ENCODE measurements at places on chromosomes 5 and 9.

DNA sequence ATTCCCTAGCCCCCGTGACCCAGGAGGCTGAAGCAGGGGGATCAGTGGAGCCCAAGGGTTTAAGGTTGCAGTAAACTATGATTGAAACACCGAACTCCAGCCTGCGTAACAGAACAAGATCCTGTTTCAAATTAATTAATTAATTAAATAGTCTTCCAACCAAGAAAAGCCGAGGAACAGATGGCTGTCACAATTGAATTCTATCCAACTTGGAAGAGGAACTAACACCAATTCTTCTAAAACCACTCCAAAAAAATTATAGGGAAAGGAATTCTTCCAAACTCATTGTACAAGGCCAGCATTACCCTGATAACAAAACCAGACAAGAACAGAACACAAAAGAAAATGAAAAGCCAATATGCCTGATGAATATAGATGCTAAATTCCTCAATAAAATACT, 43.4 kb upstream of the RGS7BP start:
- DNase-seq: no peak

- no peak for DNase-seq
These were observed 11.0 kb upstream of the PCDHB15 start for GRCh38 chr5:141234109-141234667.

- no peak for DNase-seq
These were observed 14.0 kb downstream of the BNIP1 start for GRCh38 chr5:173158366-173158765.

DNA sequence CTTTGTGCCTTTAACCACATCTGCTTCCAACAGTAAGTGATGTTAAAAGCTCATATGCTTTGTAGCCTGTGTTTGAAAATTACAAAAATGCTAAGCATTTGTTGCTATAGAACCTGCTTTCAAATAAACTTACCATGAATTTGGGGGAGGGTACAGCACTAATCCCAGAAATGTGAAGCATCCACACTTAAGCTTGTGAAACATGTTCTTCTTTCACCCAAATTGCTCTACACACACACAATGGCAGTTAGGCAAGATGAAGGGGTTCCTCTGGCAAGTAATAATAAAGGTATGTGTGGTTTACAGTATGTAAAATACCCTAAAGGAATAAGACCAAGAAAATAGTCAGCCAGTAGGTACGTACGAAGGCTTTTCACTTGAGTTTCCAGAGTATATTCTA, 165.6 kb downstream of the SMARCA2 start:
- no peak for DNase-seq

GRCh38 chr5:135445306-135445985, 1.7 kb downstream of the DCANP1 start:
- DNase-seq: no peak

- DNase-seq: no peak
These were observed 14.5 kb downstream of the CXCL14 start for GRCh38 chr5:135564331-135564730.

- DNase-seq: peak; percentile 93
These were observed 73.1 kb downstream of the STK10 start for GRCh38 chr5:172114875-172115422.

DNA sequence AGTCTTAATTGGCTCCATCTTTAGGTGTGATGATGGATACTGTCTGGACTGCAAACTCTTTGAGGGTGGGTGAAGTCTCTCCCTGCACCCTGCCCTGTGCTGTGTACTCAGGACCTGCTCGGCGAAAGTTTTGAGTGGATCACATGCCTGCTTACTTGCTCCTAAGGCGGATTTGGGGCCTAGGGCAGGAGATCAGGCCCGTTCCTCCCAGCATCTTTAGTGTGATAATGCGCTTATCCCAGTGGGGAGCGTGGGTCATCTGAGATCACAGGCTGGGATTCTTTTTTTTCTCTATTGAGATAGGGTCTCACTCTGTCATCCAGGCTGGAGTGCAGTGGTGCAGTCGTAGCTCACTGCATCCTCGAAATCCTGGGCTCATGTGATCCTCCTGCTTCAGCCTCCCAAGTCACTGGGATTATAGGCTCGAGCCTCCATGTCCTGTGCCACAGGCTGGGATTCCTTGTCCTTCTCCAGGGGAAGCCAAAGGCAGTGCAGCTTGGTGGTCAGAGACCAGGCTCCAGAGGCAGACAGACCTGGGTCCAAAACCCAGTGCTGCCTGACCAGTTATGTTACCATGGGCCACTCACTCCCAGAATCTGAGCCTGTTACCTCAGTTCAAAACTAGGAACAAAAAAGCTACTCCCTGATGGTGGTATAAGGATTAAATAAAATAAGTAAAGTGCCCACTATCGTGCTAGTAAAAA, 59.7 kb downstream of the ZNF618 start:
- DNase-seq: no peak

Measured in GM12878 (cell line).